Amniotic stem cell (primary cell): ENCODE measurements at places on chromosomes 1 and 21.

DNA sequence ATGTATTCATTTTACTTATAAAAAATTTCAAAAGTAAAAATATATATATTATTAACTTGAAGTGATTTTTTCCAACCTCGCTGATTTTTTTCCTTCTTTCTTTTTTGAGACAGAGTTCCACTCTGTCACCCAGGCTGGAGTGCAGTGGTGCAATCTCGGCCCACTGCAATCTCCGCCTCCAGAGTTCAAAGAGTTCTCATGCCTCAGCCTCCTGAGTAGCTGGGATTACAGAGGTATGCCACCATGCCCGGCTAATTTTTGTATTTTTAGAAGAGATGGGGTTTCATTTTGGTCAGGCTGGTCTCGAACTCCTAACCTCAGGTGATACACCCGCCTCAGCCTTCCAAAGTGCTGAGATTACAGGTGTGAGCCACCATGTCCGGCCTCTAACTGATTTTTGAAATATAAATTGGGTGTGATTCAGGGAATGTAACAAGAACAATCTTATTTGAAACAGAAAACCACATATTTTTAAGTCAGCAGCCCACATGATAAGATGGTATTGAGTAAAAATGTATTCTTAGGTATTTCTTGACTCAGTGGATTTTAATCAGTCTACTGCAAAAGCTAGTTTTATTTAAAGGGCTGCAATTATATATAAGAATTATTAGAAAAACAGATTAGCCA is 30.0 kb downstream of the ZBTB8B start:
- no peak for DNase-seq

DNA sequence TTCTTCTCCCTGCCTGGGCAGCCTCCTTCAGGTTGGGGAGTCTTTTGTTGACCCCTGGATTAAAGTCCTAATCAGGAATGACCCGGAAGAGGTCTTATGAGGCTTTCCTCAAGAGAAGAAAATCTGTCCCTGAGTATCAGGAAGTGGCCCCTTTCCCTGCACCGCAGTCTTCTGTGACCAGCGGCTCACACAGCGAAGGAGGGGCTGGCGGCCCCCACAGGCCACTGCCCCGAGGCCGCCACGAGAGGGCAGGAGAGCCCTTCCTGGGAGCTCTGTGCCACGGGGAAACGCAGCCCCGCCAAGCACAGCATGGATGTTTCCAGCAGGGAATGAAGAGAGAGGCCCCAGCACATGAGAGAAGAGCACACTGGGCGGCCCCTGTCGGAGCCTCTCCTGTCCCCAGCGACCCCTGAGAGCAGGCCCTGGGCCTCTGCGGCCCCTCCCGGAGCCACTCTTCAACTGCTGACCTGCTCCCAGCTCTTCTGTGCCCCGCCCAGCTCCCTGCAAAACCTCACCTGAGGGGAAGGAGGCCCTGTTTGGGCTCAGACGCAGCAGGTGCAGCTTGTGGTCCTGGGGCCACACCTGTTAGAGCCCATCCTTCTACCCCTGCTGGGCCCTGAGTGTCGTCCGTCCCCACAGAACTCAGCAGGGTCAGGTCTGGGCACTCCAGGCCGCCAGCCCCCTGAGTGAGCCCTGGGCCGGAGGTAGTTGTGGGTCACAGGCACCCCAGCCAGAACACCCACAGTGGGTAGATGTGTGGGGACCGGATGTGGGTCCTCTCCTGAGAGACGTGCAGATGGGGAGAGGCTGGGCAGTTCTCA is 4.9 kb upstream of the POFUT2 start:
- DNase-seq: peak; percentile 70

GRCh38 chr1:208628022-208628914 is 384.1 kb upstream of the PLXNA2 start:
- DNase-seq: no peak

DNA sequence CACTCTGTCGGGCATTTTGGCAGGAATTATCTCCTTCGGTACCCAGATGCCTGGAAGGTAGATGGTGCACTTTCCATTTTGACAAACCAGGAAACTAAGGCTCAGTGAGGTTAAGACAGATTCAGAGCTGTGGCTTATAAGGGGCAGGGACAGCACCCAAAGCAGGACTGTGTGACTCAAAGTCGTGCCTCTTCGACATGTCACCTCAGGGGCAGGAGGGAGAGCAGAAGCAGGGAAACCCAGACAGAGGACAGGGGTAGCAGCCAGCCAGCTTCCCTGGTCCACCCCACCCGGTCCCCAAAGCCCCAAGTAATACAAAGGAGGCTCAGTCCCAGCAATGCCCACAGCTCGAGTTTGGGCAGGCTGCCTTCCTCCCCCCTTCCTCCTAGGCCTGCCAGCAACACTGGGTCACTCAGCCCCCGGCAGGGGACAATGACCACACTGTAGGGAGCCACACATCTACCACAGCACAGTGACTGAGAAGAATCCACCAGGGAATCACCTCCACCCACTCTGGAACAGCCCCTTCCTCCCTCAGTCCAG is 2.5 kb downstream of the RHOC start:
- DNase-seq: no peak

GRCh38 chr1:230515451-230516145 is 89.5 kb upstream of the PGBD5 start:
- no peak for DNase-seq
